ENCODE measurements at places on chromosomes 3 and 15.

- no peak for DNase-seq
These were observed 52.2 kb upstream of the PTX3 start for GRCh38 chr3:157384491-157384890.

DNA sequence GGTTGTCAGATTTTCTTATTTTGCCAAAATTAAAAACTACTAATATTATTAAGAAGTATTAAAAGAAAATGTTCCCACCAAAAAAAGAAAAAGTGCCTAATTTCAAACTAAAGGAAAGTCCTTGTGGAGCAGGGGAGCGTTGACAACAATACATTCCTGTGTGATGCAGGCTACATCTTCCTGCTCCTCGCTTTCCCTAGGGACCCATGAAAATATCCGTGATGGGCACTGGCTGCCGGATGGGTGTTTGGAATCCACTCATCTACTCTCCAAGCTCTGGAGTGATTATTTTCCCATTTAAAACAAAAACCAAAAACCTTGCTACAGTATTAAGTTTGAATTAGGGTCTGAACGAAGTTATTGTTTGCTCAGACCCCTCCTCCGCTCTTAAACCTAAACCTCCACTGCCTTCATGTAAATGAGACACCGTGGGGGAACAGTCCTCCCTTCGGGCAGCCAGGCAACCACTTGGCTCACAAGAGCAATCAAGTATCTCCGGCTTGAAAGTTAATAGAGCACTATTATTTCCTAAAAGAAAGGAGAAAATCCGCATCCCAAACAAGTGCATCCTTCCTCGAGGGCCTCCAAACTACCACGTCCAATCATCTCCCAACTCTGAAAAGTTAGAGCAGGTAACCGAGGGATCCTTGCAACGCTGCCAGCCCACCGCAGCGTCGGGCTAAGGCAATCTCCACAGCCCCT lies 1.5 kb downstream of the ITGB5 start:
- no peak for DNase-seq

GRCh38 chr3:63980830-63981498 lies 42.3 kb downstream of the PSMD6 start:
- no peak for DNase-seq

DNA sequence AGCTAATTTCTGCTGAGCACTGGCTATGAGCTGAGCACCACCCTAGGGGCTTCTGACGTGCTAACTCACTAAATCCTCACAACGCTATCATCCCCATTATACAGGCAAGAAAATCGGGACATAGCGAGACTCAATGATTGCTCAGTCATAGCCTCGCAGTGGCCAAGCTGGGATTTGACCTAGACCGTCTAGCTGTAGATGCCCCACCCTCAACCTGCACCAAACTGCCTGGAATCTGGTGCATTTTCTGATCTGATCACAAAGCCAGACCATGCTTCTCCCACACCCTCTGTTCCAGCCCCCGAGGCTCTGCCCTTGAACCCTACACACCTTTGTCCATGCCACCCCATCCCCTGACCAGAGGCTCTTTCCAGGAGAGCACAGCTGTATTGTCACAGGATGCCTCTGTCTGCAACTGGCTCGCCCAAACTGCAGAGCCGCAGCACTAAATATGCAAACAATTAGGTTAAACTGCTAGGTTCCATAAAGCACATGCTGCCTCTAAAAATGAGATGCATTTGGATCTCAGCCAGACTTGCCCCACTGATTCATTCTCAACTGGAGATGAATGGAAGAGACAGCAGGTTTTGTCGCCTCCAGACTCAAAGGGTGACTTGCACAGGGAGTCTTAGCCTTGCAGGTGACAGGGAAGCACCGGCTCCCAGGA lies 95.2 kb downstream of the NUP210 start:
- DNase-seq, result no peak

DNA sequence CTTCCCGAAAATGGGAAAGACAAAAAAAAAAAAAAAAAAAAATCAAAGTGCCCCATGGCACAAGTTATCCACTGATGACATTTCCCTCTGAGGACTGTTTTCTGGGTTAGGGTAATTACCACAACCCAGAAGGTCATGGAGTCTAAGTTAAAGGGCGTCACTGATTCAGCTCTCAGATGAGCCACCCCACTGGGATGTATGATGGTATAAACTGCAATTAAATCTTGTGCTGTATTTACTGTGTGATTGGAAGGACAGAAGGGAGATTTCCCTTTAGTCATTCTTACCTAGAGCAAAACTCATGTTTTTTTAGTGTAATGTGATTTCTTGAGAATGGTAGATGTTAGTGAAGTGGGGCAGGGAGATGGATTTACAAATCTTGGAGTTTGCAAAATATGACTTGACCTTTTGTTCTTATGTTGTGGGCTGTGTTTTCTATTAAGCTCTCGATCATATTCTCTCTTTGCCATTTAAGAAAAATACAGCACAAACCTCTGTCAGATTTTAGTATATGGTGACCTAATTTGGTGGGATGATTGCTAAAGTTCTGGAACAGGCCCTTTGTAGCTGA lies 244.2 kb downstream of the PTPRG start:
- no peak for DNase-seq

GRCh38 chr3:21795921-21796320 lies 44.9 kb upstream of the ZNF385D start:
- DNase-seq, result no peak

DNA sequence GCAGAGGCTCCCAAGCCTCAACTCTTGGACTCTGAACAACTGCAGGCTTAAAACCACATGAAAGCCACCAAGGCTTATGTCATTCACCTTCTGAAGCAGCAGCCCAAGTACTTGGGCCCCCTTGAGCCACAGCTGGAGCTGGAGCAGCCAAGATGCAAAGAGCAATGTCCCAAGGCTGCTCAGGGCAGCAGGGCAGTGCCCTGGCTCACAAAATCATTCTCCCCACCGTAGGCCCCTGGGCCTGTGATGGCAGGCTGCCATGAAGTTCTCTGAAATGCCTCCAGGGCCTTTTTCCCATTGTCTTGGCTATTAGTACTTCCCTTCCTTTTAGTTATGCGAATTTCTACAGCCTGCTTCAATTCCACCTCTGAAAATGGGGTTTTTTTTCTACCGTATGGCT lies 83.4 kb downstream of the DCLK3 start:
- DNase-seq, result no peak

GRCh38 chr15:96158938-96159337 lies 171.6 kb upstream of the NR2F2 start:
- no peak for DNase-seq

GRCh38 chr3:42189001-42189460 lies 77.0 kb downstream of the CCK start:
- DNase-seq, result no peak

DNA sequence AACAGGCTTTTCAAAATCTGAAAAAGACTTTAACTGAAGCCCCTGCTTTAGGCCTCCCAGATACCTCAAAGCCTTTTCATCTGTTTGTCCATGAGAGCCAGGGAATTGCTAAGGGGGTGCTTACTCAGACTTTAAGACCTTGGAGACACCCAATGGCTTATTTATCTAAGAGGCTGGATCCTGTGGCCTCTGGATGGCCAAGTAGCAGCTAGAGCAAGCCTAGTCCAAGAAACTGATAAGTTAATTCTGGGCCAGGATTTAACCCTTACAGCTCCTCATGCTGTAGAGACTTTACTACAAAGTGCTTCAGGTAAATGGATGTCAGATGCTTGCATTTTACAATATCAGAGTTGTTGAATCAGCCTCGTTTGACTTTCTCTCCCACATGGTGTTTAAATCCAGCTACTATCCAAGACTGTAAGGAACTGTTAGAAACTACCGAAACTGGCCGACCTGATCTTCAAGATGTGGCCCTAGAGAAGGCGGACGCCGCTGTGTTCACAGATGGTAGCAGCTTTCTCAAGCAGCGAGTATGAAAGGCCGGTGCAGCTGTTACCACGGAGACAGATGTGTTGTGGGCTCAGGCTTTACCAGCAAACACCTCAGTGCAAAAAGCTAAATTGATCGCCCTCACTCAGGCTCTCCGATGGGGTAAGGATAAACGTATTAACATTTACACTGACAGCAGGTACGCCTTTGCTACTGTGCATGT lies 3.3 kb downstream of the DET1 start:
- DNase-seq, result no peak

DNA sequence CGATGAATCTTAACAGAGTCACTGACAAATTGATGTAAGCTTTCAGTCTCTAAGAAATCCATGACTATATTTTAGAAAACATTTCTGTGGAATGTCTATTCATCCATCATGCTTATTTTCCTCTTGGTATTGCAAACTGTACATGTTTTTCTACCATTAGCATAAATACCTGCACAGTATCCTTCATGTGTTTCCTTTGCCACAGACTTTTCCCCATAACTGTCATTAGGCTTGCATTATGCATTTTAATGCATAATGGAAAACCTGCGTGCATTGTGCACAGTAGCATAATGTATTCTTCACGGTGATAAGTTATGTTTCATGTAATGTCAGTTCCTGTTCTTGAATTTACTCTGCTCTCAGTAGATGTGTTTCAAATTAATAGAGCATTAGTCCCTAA lies 403.1 kb upstream of the EPHA3 start:
- no peak for DNase-seq

- no peak for DNase-seq
These were observed 226.4 kb downstream of the SCAPER start for GRCh38 chr15:76678766-76679165.

DNA sequence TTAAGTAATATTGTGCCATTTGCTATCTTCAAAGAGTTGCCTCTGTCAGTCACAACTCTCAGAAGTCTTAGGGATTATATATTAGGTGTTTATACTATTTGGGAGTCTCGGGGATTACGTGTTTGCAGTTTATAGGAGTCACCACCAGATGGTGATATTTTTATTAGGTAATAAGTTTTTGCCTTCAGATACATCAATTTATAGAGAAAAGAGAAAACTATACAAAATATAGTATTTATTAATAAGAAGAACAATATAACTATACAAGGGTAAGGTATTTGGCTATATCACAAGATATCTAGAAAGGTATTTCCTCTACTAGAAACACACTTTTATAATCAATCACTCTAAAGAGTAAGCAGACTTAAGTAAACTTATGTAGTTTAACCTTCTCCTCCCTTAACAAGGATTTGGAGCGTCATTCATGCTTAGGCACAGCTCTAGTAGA lies 10.7 kb upstream of the DHX36 start:
- no peak for DNase-seq

- DNase-seq, result no peak
These were observed 21.2 kb downstream of the TATDN2 start for GRCh38 chr3:10269443-10269842.

- no peak for DNase-seq
These were observed 338.2 kb upstream of the SLCO3A1 start for GRCh38 chr15:91515188-91515754.

GRCh38 chr3:141045849-141046248 lies 5.3 kb upstream of the SPSB4 start:
- no peak for DNase-seq

GRCh38 chr3:124451630-124452317 lies 278.5 kb upstream of the UMPS start:
- DNase-seq, result no peak

- no peak for DNase-seq
These were observed 80.8 kb upstream of the PROK2 start for GRCh38 chr3:71865727-71866126.

GRCh38 chr15:73527598-73527997 lies 84.6 kb downstream of the REC114 start:
- DNase-seq, result no peak

- DNase-seq, result no peak
These were observed 83.5 kb upstream of the VGLL4 start for GRCh38 chr3:11727207-11727606.

DNA sequence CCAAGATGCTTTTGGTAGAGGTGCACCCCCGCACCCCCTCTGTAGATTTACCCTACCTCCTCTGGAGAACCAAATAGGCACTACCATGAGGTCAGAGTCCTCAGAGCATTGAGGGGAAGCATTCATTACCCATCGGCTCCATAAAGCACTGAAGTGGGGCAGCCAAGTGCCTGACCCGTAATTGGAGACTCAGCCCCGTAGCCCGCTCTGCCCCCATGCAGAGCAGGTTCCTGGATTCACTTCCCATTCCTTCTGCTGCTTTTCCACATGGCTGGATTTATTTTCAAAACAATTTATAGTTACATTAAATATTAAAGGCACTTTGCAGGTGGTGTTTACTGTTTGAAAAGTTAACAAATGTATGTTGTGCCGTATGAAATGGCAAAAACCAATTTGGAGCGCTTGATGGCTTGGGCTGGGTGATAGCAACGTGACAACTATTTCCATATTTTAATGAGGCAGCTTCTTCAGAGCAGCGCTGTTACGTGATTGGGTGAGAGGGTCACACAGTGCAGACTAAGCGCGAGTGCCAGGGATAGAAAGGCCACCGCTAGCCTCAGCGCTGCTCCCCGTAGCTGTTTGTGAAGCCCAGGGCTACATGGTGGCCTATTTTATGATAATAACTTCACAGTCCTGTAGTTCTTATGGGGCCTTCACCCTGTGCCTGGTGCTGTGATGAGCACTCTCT lies 373.8 kb upstream of the PROK2 start:
- DNase-seq, result no peak

DNA sequence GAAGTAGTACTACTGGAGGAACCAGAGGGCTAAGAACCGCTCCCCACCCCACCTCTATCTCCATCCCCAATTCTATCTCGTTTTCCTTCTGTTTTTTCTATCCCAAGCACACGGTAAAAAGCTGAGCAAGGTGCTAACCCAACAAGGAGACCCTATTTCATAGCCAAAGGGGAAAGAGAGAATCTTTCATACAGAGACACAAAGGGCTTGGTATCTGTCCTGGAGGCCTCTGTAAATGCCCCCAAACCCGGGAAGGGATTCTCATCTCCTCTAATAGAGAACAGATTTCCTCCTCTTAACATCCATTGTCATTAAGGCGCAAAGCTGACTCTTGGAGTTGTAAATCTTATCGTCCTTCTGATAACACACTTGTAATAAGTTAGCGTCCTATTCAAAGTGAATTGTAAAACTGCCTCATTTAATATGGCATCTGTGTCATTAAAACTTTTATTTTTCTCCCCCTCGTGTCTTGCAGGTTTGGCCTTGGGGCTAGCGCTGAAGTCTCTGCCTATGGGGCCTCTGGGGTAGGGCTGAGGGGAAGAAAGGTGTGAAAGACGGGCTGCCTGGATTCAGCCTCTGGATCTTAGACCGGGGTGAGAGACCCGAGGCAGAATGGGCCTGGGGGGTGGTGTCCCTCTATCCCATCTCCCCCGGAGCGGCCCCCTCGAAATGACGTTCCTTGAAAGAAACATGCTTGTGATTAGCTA lies 12.1 kb downstream of the NR2F2 start:
- DNase-seq, result no peak

DNA sequence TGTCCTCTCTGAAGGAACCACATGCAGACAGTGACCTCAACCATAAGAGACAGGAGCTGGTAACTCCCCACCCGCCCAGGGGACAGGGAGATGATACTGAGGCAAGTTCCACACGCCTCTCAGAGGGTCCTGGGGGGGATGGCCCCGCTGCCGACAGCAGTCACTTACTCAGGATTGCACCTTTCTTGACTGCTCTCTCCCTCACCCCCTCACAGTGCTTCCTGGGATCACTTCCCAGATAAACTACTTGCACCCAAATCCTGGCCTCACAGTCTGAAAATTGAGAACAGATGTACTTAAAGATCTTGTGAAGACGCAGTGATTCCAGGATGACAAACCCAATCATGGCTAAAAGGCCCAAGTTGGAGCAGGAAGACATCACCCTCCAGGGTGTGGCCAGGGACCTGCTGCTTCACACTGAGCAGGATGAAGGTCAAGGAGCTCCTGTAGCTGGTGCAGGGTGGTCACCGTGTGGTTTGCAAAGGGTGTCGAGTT lies 207.6 kb downstream of the ADAMTS17 start:
- DNase-seq, result no peak

GRCh38 chr3:45868213-45868612 lies 18.1 kb upstream of the CCR9 start:
- no peak for DNase-seq

GRCh38 chr3:123096731-123097130 lies 29.9 kb downstream of the PDIA5 start:
- DNase-seq, result no peak

All from KG1 (cell line).